ENCODE measurements at places on chromosomes 6 and 20.
A peak's percentile ranks its signal among the peaks of the same experiment; 100 is the strongest.

GRCh38 chr6:31558631-31559500 is 11.5 kb downstream of the NFKBIL1 start:
- peak; percentile 51 for DNase-seq

DNA sequence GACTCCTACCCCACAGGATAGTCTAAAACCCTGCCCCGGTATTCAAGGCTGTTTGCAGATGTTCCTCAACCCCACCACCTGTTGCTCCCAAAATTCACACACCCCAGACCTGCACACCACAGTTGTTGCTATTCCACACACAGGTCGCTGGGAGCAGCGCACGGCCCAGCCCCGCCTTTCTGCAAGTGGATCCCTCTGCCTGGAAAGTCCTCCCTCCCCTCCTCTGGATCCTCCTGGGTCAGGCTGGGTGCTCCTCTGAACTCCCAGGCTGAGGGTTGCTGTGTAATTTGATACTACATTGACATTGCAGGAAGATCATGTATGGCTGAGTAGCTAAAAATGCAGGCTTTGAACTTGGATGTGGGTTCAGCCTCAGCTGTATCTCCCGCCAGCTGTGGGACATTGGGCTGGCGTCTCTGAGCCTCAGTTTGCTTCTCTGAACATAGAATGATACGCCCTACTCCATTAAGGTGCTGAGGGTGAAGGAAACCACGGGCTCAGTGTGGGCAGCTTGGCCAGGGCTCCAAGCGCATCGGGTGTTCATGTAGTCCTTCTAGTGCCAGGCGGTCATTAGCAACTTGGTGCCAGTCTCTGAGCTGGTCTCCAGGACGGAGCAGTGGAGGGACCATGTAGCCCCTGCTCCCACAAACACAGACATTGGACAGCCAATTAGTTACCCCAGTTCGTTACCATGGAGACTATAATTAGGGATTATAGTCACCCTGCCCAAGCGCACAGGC is 13.9 kb upstream of the CCN5 start:
- DNase-seq = no peak

- no peak for DNase-seq
These were observed 40.7 kb downstream of the ZNF831 start for GRCh38 chr20:59204165-59204894.

GRCh38 chr6:155256122-155256795 is 7.6 kb upstream of the CLDN20 start:
- DNase-seq = no peak

- DNase-seq = no peak
These were observed 117.0 kb downstream of the NFATC2 start for GRCh38 chr20:51425347-51426106.

DNA sequence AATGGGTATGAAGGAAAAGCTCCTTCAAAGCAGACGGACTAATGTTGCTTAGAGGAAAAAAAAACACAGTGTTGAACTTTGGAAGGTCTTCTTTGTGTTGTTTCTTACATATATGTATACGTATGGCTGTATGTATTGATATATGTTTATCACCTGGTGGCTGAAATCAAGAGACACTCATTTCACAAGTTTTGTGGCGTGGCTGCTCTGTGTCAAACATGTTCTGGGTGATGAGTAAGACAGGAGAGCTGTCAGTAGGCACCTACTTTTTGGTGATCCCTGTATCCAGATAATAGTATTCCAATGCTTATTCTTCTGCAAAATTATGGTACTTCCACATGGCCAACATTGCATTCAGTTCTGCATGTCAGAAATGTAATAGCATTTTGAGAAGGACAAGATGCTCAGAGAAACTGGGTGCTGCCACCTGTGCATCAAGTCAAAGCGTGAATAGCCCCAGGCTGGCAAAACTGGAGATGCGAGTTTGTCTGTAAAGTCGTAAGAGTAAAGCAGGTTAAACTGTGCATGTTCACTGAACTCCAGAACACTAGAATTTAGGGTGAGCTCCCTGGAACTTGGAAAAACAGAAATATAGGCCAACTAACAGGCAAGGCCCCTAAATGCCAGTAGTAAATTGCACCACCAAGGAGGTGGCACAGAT is 67.9 kb downstream of the ARMC2 start:
- no peak for DNase-seq

GRCh38 chr6:93418408-93419303 is 703 bp downstream of the EPHA7 start:
- peak; percentile 40 for DNase-seq

DNA sequence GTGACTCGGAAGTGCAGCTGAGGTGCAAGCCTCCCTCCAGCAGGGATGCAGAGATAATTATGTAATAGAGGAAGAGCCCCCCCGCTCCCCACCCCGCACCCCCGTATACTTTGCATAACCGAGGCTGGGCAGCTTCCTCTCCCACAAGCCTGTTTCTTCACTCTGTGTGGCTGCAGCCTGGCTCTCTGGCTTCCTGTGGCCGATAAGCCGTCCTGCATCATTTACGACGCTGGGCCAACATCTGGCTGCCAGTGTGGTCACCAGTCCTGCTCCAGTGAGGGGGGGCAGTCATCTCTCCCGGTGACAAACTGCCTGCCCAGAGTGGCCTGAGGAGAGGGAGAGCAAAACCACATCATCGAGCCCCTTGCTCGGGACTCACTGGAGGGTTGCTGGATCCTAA is 59.2 kb downstream of the RBM38 start:
- peak; percentile 76 for DNase-seq

DNA sequence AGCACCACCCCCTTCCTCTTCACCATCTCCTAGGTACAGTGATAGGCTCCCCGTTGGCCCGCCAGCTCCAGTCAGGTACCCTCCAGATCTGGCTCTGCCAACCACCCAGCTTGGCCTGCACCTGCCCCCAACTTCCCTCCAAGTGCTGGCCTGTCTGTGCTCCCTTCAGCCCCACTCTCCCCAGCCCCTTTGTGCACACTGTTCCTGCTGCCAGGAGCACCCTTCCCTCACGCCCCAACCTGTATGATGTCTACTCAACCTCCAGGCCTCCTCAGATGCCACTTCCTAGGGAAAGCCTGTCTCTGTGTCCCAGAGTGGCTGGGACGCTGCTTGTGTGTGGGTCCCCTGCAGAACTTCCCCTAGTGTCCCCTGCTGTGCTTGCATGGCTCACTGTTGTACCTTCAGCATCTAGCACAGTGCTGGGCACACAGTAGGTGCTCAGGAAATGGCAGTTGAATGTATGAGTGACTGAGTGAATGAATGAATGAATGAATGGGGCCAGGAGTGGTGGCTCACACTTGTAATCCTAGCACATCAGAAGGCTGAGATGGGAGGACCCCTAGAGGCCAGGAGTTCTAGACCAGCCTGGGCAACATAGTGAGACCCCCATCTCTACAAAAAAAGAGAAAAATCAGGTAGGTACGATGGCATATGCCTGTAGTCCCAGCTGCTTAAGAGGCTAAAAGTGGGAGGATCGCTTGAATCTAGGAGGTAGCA is 3.0 kb downstream of the ZBP1 start:
- DNase-seq = no peak

DNA sequence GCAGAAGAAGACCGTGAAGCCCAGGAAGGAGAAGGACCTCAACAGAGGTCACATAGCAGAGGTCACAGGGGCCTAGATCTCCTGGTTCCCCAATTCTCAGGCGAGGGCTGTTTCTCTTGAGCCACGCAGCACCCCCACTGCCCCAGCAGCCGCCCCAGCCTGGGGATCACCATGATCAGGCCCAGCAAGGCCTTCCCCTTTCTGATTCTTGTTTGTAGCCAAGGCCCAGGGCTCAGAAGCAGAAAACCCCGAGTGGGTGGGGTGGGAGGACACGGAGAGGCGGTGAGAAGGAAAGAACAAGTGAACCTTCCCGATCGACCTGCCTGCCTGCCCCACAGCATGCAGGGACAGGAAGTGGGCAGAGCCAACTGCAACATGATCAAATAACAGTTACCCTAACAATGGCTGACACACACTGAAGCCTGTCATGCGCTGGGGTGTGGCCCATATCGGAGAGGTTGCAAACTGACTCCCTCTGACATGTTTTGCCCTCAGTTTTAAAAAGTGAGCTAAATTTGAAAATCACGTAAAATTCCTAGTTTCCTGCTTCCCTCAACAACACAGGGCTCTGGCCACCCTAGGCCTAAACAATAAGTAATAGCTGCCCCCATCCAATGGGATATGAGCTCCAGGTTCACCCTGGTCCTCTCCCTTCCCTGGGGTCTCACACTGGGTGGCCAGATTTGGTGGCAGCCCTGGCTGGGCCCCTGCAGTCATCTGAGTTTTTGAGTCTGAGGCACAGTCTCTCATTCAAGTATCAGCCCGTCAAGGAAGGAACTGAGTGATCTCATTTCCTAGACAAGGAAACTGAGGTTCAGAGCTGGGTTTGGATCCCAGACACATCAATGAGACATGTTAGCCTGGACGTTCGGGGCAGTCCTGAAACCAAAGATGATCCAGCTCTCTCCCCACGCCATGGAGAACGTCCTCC is 6.5 kb downstream of the PEDS1 start:
- no peak for DNase-seq
